ENCODE measurements at places on chromosomes 5 and 9.

GRCh38 chr5:132258102-132259068 is 889 bp downstream of the PDLIM4 start:
- DNase-seq: no peak

DNA sequence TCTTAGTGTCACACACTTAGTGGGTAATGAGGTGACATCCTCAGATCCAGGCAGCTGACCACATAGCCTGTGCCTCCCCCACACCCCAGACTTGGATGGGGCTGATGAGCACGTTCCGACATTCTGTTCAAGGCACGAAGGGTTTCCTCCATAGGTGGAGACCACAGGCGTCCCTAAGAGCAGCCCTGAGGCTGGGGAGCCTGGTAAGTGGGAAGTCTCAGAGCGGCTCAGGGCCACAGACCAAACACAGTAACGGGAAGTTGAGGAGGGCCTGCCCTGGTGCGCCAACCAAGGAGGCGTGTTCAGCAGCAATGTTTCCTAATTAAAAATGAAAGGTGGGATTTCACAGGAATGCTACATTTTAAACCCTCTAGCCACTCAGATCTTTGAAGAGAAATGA is 102.3 kb upstream of the PHYKPL start:
- DNase-seq: no peak

GRCh38 chr5:151663617-151664293 is 23.0 kb downstream of the SPARC start:
- peak; percentile 46 for DNase-seq

GRCh38 chr5:68924481-68925145 is 169.2 kb upstream of the SLC30A5 start:
- no peak for DNase-seq

DNA sequence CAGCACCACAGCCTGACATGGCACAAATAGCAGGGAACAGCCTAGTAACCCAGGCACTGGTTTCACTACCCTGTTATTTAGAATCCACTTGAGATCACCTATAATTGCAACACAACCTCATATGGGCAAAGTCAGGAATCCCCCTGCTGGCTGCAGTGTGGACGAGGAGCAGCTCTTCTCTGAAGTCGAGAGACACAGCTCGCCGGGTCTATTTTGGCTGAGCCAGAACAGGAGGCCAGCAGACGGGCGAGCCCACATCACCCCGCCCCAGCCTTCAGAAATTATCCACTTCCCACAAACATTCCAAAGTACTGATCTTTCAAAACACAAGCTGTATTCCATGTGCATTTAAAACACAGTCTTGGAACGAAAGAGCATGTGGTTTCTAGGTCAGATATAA is 179.0 kb downstream of the ROR2 start:
- DNase-seq: peak; percentile 38

GRCh38 chr9:86563350-86563749 is 209.1 kb upstream of the TUT7 start:
- no peak for DNase-seq

- no peak for DNase-seq
Measured at GRCh38 chr5:949815-950560, 57.3 kb downstream of the TRIP13 start.

DNA sequence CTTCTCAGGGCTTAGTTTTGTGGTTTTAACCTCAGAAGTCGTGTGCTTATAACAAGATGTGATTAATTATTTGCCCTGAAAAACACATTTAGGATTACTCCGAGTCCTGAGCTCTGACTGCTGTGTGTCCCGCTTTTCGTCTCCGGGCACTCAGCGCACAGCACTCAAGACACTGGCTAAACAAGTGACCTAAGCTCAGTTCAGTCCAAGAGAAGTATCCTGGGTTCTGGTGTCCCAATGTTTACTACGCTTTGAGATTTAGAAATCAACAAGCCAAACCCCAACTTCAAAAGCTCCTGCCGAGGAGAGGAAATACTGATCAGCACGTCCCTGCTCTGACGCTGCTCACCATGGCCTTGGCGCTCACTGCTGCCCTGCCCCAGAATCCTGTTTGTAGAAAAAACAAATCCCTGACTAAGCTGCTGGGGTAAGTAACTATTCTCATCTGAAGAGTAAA is 53.2 kb downstream of the IPPK start:
- peak; percentile 64 for DNase-seq

GRCh38 chr5:173793648-173794548 is 94.3 kb upstream of the CPEB4 start:
- DNase-seq: no peak

DNA sequence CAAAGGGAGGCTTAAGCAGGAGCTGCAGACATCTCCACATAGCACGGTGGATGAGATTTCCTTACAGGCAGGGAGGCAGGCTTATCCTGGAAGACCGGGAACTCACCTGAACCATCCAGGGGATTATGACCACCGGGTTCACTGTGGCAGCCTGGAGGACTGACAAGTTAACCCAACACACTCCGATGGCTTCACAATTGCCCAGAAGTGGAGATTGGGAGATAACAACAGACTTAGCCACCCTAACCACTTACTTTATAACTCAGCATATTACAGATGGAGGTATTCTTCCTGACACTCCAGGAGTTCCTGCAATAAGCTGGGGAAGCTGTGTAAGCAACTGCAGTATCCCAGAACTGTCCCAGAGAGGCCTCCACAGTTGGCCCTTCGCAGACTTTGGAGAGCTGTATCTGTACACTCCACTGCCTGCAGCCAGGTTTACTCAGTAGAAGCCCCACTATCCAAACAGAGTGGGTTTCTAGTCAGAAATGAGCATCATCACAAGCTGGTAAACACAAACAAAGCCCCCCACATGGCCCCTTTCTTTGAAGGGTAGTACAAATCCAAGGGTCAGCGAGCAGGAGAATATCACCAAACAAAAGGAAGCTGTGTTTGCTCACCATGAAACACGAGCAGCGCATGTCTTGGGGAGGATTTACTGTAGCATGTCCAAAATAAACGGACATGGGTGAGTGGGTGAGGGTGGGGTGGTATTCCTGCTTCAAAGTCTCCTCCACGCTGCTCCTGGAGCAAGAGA is 462.2 kb downstream of the RASEF start:
- DNase-seq: no peak

DNA sequence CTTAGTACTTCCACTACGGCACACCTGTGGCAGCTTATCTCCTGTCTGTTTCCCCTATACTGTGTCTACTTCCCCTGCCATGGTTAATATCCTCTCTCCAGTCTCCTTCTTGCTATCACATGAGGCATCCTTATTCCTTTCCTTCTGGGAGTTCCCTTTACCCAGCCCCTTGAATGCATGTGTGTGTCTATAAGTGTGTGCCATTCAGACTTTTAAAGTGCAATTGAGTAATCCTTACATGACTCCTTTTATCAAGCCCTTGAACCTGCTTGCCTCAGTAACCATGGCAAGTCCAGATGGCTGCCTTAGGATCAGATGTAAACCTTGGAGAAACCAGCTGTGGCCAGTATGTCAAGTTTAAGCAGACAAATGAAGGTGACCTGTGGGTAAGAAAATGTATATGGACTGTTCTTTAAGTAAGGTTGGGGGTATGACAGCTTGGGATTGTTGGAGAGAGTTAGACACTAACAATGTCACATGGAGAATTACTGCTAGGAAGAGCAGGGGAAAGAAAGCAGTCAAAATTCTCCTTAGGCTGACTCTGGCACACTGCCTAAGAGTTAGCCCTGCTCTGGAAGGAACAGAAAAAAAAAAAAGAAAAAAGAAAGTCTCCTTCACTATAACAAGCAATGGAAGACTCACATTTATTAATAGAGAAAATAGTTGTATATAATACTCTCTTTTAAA is 142.1 kb downstream of the HINT1 start:
- no peak for DNase-seq

DNA sequence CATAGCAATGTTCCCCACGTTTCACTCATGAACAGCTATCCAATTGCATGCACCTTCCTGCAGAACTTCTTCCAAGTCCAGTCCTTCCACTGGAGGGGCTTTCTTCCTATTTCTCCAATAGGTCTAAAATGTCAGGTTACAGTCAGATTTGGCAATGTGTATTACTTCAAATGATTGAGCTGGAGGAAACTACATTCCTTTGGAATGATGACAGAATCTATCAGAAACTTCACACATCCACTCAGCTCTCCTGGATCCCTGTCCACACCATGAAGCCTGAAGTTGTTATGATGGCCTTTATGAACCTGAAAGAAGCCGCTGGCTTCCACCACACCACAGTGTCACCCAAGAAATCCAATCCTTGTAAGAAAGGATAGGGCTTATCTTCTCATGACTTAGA is 32.2 kb downstream of the FBXW2 start:
- DNase-seq: no peak

DNA sequence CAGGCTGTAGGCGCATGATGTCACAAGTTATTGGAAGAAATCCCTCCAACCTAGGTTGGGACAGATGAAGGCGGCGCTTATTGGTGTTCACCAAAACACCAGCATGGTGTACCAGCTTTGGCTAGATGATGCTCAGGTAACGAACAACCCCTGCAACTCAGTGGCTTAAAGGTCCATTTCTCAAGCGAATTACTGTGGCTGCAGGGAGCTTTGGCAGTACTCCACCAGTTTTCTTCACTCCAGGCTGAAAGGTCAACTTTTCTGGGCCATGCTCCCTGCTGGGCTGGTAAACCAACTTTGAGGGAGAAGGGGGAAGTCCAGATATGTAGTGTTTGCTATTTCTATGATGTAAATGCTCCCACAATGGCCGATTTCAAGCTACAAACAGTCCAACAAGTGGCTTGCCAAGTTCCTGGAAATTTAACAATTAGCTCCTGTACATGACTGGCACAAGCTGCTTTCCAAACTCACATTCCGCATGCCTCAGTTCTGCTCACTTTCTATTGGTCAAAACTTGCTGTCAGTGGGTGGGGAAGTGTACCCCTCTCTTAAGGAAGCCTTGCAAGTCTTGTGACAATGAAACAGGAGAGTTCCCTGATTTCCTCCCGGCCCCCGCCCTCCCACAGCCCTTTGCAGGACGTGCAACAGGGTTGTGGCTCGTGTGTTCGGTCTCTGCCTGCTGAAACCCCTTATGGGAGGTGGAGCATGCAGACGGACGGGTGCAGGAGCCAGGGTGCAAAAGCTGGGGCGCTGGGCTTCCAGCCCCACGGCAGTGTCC is 588 bp upstream of the ZBED3 start:
- DNase-seq: peak; percentile 18

DNA sequence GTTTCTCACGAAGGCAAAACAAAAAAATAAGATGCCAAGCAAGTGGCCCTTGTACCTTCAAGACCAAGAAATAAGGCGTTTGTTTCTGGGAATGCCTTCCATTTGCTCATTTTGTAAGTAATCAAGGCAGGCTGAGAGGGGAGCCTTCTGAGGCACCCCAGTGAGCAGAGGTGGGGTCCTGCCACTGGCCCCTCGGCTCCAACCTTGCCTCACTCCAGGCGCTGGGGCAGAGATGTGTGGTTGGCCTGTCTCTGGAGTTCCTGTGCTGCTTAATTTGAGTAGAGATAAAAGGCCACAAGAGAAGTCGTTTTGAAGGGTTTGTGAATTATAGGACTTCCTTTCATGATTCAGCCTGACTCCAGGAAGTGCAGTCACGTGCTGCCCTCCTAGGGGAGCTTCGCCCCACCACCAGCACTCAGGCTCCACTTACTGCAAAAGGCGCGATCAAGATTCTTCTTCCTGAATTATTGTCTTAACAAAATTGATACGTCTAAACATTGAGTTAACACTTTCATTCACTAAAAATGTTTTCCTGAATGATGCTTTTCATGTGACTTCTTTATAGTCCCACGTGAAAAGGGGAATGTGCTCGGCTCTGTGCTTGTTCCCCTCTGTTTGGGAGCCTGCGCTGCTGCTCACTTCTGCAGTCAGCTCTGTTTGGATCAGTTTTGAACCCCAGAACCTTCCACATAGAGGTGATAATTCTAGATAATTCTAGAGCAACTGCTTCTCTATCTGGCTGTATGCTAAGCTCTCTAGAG is 13.7 kb downstream of the SYK start:
- DNase-seq: peak; percentile 49

- DNase-seq: no peak
Measured at GRCh38 chr9:1995084-1995483, 20.1 kb upstream of the SMARCA2 start.

- DNase-seq: no peak
Measured at GRCh38 chr9:130106860-130107233, 53.1 kb downstream of the GPR107 start.

DNA sequence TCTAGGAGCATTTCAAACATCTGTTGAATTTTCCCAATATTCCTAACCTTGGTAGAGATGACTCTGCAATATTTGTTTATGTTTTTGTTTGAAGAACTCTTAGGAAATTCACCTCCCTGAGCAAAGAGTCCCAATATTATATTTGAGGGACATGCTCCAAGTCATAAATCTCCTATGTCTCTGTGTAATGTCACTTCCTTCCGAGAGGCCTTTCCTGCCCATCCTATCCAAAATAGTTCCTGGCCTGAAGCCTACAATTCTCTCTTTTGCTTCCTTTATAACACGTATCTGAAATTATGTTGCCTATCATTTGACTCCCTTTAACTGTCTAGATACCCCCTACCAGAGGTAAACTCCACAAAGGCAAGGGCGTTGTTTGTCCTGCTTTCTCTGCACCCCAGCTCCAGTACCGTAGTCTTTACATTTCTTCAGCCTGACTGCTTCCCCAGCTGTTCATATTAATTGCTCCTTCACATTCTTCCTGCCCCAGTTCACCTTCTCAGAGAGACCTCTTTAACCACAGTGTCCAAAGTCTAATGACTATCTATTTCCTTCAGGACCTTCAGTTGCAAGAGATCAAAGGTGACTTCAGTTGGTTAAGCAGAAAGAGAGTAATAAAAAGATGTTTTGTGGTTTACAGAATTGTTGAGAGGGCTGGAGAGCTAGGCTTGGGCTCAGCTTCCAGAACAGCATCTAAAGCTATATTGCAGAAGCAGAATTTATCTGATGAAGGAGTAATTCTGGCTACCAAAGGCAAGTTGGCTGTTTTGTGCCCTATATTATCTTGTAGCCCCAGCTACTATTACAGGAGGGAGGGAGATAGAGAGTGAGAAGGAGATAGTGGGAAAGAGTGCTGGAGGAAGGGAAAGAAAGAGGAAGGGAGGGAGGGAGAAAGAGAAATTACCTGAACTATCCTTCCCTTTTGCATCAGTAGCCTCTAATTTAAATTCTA is 109.3 kb upstream of the TMEM161B start:
- no peak for DNase-seq

- DNase-seq: no peak
Measured at GRCh38 chr5:893137-893506, 438 bp downstream of the TRIP13 start.

GRCh38 chr5:53785924-53786323 is 225.5 kb downstream of the NDUFS4 start:
- no peak for DNase-seq

GRCh38 chr5:11504886-11505193 is 399.4 kb downstream of the CTNND2 start:
- no peak for DNase-seq

GRCh38 chr5:174514983-174515394 is 209.4 kb upstream of the MSX2 start:
- no peak for DNase-seq

- DNase-seq: no peak
Measured at GRCh38 chr5:159207222-159207685, 2.1 kb downstream of the RNF145 start.

- peak; percentile 53 for DNase-seq
Measured at GRCh38 chr5:72110394-72111013, 3.2 kb downstream of the MAP1B start.
